Sigmoid colon (tissue), 7 donors: ENCODE measurements at places on chromosomes 4 and X. TPM values are rescaled to one million over a fixed set of nuclear protein-coding genes. Genes with fewer than 3 reads are reported as not detected.

GRCh38 chrX:148618470-148619445 lies 118.3 kb downstream of the AFF2 start:
- no peak for DNase-seq

- no peak for DNase-seq
Measured at GRCh38 chrX:34918091-34918736, 24.4 kb upstream of the FAM47B start.

DNA sequence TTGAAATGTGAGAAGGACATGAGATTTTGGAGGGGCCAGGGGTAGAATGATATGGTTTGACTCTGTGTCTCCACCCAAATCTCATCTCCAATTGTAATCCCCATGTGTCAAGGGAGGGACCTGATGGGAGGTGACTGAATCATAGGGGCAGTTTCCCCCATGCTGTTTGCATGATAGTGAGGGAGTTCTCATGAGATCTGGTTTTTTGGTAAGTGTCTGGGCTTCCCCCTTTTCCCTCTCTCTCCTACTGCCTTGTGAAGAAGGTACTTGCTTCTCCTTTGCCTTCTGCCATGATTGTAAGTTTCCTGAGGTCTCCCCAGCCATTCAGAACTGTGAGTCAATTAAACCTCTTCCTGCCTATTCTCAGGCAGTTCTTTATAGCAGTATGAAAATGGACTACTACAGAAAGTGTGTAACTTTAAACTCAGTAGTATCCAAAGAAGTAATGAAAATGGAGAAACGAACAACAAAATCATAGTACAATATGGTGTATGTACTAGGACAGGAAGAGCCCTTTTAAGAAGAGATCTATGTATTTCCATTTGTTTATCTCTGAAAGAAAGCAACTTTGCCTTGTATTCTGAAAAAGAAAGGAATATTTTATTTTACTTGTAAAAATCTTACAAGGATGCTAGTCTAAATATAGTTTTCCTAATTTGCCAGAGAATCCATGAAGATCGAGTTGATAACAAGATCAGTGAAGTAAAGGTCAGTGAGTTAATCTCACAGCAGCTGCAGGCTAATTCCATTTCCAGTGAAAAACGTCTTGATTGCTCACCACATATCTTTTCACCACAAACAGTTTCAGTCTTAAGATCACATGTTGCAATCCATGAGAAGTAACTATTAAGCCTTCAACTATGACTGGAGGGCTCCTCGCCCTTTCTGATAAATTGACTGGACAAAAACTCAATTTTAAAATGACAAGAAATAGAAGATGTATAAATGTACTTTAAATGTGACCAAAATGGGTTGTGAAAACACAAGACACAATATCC lies 20.5 kb downstream of the PKD2 start:
- DNase-seq = no peak

DNA sequence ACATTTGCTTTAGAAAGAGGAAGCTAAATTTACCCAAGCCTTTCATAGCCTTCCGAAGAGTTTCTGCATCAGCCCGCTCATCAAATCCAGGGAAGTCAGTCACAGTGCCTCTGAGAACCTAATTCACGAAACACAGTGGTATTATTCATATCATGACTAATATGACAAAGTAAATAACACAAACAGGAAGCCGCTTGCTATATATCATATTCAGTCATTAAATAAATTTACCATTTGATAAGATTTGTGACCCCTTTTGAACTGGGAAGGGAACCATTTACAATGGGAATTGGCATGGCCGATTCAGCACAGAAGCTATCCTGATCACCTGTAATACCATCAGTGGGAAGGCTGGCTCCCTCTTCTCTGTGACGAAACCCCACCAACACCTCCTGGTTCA lies 10.5 kb downstream of the ANXA5 start:
- no peak for DNase-seq

GRCh38 chrX:1451661-1452515 lies 821 bp downstream of the ASMTL start:
- peak; percentile 80 for DNase-seq

DNA sequence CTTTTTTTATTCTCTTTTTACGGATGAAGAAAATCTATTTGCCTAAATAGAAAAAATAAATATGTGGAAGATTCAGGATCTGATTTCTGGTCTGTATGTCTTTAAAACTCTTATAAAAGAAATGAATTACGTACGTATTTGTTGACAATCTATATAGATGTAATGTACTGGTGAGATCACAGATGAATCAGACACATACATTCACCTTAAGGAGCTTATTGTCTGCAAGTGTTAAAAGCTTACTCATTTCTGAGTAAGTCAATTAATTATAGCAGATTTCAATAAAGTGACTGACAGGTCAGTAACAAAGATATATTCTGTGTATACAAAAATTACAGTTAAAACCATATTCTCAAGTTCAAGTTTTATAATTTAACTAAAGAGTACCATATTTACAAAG lies 66.6 kb upstream of the NAF1 start:
- no peak for DNase-seq

DNA sequence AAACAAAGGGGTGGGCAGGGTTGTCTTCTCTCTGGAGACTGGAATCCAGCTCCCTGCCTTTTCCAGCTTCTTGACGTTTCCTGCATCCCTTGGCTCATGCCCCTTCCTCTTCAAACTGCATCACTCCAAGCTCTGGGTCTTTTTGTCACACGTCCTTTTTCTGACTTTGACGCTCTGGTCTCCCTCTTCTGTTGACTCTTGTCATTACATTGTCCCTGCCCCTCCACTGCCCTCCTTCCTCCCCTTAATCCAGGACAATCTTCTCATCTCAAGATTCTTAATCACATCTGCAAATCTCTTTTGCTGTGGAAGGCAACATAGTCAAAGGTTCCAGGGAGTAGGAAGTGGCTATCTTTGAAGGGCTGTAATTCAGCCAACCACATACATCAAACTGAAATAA lies 178.3 kb downstream of the TMA16 start:
- no peak for DNase-seq

GRCh38 chr4:110454441-110454840 lies 21.5 kb upstream of the ENPEP start:
- DNase-seq = no peak

GRCh38 chr4:89136525-89136924 lies 25.2 kb downstream of the TIGD2 start:
- DNase-seq = no peak

GRCh38 chr4:132445386-132445785 lies 703.7 kb upstream of the PCDH10 start:
- DNase-seq = no peak

DNA sequence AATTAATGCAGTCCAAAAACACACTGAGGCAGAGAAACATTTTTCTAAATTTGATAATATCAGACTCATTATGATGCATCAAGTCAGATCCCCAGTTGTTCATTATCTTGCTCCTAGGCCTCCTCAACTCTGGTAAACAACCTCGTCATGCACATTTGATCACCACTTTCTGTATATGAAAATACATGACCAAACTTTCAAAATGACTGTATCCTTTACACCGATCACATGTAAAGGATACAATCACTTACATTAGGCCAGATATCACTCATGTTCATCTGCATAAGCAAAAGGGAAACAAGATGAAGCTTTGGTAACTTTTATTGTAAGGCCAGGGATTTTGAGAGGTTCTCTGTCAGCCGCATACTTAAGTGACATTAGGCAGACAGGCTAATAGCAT lies 99.4 kb upstream of the IL1RAPL1 start:
- DNase-seq = no peak

DNA sequence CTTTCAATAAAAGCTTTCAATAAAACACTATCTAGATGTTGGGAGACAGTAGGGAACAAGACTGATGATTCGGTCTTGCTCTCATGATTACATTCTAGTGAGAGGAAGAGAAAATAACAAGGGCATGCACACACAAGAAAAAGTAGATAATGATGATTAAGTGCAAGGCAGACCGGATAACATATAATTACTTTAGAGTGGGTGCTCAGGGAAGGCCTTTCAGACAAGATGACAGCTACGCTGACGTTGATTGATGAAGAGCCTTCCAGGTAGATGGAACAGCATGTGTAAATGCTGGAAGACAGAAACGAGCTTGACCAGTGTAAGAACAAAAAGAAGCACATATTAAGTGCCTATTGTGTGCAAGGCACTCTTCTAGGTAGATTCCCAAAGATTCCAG lies 43.4 kb downstream of the TXK start:
- no peak for DNase-seq

GRCh38 chr4:163591614-163592020 lies 97.1 kb downstream of the TMA16 start:
- no peak for DNase-seq

GRCh38 chrX:5306654-5307121 lies 922.0 kb downstream of the NLGN4X start:
- no peak for DNase-seq

- DNase-seq = no peak
Measured at GRCh38 chr4:142637614-142638013, 208.5 kb downstream of the INPP4B start.

Gene CCDC110
- total RNA-seq = 8.9 TPM

Gene PAGE1
- not detected for total RNA-seq

Gene MAGEA10
- total RNA-seq = not detected

Gene GRIA2
- 0.55 TPM for total RNA-seq

Gene ATP5ME
- 240 TPM for total RNA-seq

Gene ADH1C
- 2.6 TPM for total RNA-seq

Gene EIF2S3
- total RNA-seq = 134 TPM

Gene CXCL8
- 3.4 TPM for total RNA-seq

Gene PPEF2
- 0.33 TPM for total RNA-seq

Gene SPANXD
- total RNA-seq = not detected
